ENCODE measurements at places on chromosomes 11 and 22.

- DNase-seq = no peak
Measured at GRCh38 chr22:28736301-28737155, 5.1 kb downstream of the CHEK2 start.

GRCh38 chr11:87879118-87879517 is 296.1 kb downstream of the RAB38 start:
- DNase-seq = no peak

GRCh38 chr22:27794226-27794625 is 7.3 kb downstream of the MN1 start:
- DNase-seq = no peak

- DNase-seq = no peak
Measured at GRCh38 chr11:109059402-109059801, 362.6 kb upstream of the C11orf87 start.

- DNase-seq = no peak
Measured at GRCh38 chr11:34654483-34655334, 33.8 kb downstream of the EHF start.

DNA sequence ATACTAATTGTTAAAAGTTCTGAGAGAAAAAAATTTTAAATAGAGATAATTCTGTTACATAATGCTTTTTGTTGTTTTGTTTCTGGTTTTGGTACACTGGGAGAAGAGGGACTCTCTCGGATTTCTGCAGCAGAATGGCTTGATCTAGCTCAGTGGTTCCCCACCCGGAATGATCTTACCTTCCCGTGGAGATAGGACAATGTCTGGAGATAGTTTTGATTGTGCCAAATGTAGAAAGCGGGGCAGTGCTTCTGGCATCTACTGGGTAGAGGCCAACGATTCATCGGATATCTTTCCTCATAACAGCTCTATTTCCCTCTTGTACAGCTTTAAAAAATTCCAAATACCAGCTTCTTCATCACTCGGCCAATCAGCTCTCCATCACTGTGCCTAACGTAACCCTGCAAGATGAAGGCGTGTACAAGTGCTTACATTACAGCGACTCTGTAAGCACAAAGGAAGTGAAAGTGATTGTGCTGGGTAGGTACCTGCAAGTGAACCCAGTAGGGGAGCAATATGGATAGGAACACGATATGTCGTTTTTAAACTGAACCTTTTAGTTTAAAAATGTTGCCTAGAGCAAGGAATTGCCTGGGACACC is 13.2 kb downstream of the CRTAM start:
- DNase-seq = no peak

GRCh38 chr11:126477535-126478305 is 122.2 kb downstream of the ST3GAL4 start:
- DNase-seq = no peak

DNA sequence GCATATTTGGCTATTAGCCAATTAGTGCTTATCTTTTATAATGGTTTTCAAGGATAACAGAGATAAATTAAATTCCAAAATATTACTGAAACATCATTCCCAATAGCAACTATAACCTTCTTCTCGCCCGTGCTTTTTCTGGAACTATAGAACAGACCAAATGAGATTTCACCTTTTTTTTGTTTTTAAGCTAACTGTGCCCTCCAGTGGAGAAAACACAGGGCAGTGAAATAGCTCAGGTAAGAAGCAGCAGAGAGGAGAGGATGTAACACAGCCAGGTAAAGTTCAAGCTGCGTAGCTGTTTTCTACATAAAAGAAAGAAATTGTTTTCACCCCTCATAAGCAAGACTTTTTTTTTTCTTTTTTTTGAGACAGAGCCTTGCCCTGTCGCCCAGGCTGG is 28.2 kb downstream of the HSD17B12 start:
- no peak for DNase-seq

GRCh38 chr11:110301032-110301431 is 4.6 kb upstream of the RDX start:
- DNase-seq = no peak

Measured in SIG-M5 (cell line).